ENCODE measurements at places on chromosomes 2 and 18.

GRCh38 chr2:28481905-28482304 lies 14.0 kb upstream of the PLB1 start:
- no peak for DNase-seq

DNA sequence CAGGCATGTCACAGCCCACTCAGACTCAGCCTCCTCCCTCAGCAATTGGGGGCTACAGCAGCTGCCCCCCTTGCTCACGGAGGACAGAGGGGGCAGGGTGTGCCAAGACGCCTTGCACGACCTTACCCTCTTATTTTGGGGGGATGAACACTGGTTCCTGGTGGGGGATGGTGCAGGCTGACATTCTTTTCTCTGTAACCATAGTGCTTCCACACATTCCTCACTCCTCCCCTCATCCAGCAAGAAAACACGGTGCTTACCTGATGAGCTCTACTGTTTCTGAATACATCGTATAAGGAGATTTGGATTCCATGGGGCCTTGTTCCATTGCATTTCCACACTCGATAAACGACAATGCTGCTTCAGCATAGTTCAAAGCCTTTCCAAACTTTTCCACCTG lies 75.4 kb upstream of the REV1 start:
- no peak for DNase-seq

- no peak for DNase-seq
These were observed 100.5 kb downstream of the CDC42EP3 start for GRCh38 chr2:37570773-37571586.

DNA sequence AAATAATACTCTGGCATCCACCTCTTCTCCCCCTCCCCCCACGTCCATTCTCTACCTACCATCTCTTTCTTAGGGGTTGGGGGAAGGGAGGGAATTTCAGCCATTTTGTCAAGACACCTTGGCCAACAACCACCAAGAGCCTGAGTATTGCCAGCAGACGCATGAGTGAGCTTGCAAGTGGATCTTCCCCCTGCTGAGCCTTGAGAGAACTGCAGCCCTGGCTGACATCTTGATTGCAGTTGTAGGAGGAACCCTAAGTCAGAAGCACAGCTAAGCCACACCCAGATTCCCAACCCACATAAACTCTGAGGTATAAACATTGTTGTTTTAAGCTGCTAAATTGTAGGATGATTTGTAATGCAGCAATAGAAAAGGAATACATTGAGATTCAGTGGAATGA lies 165.6 kb downstream of the TMEFF2 start:
- DNase-seq, result no peak

DNA sequence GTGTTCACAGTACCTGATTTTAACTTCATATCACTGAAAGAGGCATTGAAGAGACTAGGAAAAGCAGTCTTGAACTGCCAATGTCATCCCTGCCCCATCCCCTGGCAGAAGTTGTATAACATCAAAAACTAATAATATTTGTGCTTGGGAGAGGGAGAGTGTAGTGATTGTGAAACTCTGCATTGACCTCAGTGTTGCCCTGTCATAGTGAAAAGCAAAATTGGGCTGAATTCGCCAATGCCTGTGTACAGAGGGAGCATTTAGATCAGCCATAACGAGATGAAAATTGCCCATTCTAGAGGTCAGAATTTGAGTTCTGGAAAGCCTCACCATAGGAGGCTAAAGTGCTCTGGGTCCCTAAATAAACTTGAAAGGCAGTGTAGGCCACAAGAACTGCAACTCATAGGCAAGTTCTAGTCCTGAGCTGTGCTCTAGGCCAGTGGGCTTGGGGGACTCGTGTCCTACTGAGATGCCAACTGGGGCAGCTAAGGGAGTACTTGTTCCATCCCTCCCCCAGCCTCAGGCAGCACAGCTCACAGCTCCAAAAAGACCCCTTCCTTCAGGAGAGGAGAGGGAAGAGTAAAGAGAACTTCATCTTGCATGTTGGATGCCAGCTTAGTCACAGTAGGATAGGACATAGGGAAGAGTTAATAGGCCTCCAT lies 855.6 kb downstream of the TSN start:
- DNase-seq, result no peak

- DNase-seq, result no peak
These were observed 27.5 kb downstream of the MAP2 start for GRCh38 chr2:209451209-209451834.
